Renal pelvis (tissue), 12 donors: ENCODE measurements at places on chromosomes 5 and 9. TPM values are rescaled to one million over a fixed set of nuclear protein-coding genes. Genes with fewer than 3 reads are reported as not detected.

DNA sequence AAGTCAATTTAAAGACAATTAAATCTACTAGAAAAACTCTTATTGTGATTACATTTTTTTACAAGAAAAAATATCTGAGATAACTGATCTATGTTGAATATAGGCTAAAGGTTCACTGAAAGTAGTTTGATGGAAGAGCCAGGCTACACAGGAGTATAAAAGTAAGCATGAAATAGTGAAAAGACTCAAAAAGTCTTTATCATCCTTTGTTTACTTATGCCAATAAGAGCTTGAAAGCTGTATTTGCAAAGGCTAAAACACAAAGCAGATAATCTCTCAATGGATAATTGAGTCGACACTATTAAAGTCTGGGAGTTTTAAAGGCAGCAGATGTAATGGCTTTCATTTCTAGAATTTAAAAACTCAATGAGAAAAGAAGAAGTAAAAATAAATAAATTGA, 42.0 kb downstream of the SSBP2 start:
- DNase-seq, result no peak

- no peak for DNase-seq
Observed at GRCh38 chr9:127173063-127173462, 50.6 kb upstream of the ANGPTL2 start.

SYNPO gene
- 111 TPM for polyA plus RNA-seq

DNA sequence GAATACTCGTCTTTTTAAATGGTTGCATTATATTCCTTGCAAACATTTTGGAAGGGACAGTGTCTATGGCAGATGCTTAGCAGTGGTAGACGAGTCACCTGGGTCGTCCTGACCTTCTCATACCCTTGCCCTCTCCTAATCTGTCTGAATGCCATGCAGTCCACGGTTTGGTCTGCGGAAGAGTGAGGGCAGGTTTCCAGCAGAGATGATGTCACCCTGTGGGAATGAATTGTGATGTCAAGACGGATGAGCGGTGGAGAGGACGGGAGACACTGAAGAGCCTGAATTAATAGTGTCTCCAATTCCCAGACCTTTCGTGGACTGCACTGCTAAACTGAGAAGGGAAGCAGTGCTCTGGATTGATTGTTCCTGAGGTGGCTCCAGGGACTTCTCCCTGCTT, 329.0 kb upstream of the PANK3 start:
- no peak for DNase-seq

SV2C gene
- polyA plus RNA-seq, result 0.21 TPM

GRCh38 chr5:176788941-176789872, 21.2 kb upstream of the UNC5A start:
- DNase-seq, result no peak

- no peak for DNase-seq
Observed at GRCh38 chr5:169015991-169016390, 284.9 kb downstream of the SLIT3 start.

SLC4A9 gene
- 12.4 TPM for polyA plus RNA-seq
